ENCODE measurements at places on chromosomes 1 and 21.

GRCh38 chr1:20723159-20723536 is 5.3 kb upstream of the KIF17 start:
- DNase-seq = no peak

- DNase-seq = no peak
Measured at GRCh38 chr1:220528679-220529501, 954 bp downstream of the MARK1 start.

DNA sequence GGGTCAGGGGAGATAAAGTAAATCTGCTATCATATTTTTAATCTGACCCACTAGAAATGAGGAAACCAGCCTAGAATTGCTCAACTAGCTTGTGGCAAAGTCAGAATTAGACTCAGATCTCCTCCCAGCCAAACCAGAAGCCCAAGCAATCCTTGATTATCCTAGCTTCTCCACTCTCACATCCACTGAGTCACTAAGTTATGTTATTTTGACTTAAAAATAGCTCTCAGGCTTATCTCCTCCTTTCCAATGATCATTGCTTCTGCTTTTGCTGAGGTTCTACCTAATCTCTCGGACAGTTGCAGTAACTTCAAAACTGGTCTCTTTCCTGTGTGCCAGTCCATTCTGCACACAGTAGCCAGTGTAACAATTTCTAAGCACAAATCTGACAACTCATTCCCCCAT is 22.9 kb downstream of the OVAAL start:
- no peak for DNase-seq

GRCh38 chr1:205191622-205192021 is 19.9 kb downstream of the DSTYK start:
- DNase-seq = no peak

DNA sequence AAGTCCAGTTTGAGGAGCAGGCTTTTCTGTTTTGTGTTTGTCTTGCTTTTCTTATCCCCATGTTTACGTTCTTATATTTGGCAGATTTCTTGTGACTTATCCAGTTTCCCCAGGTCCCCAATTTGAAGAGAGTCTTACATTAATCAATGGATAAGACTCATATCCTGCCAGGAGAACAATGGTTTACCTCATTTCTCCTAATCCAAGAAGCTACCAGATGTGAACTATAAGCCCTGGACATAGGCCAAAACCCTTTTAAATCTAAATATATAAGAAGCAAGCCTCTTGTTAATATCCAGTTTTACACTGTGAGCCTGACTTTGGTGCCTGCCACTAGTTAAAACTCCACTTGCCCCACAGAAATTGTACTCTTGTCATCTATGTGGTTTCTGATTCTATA is 15.1 kb upstream of the COP1 start:
- DNase-seq = no peak

GRCh38 chr1:156076609-156077429 is 5.4 kb downstream of the MEX3A start:
- no peak for DNase-seq

GRCh38 chr1:232853994-232854797 is 49.0 kb downstream of the MAP10 start:
- DNase-seq = no peak

- no peak for DNase-seq
Measured at GRCh38 chr1:186629341-186629740, 50.9 kb downstream of the PTGS2 start.

DNA sequence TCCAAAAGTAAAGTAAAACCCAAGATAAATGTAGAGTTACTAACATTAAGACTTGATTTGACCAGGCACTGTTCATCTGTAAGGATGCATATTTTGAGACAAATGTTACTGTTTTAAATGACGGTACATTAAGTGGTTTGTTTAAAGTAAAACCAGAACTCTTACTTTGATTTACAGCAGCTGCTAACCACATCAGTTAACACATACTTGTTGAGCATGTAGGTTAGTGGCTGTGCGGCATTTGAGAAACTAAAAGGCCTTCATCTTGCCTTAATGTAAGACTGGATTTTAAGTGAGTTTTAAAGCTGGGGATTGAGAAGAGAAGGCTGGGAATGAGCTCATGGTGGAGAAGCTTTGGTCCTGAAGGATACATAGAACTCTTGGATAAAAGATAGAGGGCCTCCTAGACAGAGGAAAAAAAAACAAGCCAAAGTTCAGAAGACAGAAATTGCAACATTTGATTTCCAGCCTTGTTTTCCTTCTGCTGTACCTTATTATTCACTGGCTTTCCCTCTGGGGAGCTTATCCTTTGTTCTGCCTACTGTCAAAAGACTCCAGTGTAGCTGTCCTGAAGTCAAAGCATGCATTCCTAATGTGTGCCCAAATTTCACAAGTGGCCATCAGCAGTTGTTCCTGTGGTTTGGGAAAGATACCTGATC is 66.6 kb downstream of the MTR start:
- no peak for DNase-seq

- DNase-seq = no peak
Measured at GRCh38 chr1:10237157-10237539, 26.8 kb downstream of the KIF1B start.

- DNase-seq = no peak
Measured at GRCh38 chr1:116950517-116951199, 40.9 kb downstream of the PTGFRN start.

- peak; percentile 38 for DNase-seq
Measured at GRCh38 chr1:217078078-217078690, 355.0 kb upstream of the ESRRG start.

DNA sequence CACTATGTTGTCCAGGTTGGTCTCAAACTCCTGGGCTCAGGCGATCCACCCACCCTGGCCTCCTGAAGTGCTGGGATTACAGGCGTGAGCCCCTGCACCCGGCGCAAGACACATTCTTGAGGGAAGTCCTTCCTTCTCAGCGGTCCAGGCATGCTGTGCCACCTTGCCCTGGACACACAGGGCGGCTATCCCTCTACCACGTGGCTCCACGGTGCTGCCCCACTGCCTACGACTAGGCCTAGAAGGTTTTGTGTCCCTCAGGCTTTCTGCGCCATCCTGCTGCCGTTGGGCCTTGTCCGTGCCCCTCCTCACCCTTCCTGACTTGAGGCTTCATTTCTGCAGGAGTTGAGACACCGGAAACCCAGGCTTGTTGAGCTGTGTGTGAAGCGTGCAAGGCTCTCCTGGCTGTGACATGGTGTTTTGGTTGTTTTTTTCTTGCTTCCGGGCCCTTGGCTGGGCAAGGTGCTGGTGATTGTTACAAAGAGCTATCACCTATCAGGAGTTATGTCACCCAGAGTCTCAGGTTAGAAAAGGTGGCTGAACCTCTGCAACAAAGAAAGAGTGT is 13.9 kb downstream of the C1orf174 start:
- no peak for DNase-seq

DNA sequence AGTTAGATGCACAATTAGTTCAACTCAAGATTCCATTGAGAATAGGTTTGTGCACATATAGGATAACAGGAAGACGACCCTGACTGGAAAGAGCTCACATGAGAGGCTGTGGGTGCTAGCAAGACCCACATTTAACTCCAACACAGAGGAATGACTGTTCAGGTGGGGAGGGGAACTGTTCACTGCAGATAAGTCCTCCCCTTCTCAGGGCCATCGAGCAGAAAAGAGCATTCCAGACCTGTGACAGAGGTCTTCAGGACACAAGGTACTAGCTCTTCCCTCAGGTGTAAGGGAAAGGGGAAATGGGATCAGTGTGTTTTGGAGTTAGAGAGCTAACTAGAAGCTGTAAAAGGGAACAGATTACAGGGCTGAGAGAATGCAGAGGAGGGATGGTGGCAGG is 8.7 kb downstream of the PTGER3 start:
- no peak for DNase-seq

DNA sequence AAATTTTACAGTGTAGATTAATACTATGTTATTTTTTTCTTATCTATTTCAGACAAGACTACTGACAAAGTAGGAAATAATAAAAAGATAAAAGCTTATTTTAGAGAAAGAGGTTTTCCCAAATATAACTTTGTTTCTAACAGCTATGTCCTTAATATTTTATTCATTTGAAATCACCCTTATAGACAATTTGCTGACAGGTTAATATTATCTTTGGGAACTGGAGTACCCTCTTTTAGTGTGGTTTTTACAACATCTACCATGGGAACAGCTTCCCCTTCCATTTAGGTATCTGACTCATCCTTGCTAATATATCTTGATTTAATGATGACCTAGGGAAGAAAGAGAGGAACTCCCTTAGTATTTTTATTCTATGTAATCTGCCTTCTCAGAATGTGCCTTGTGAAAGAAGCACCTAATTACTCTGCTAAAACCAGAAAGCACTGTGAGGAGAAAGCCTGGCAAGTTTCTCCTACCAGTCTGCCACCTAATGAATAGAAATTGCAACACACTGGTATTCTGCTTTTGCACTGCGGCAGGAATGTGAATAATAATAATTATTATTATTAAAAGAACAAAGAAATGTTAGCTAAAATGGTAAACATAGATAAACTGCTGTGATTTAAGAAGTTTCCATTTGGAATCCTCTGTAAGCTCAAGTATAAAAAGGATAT is 192.8 kb downstream of the PDE4B start:
- DNase-seq = no peak

DNA sequence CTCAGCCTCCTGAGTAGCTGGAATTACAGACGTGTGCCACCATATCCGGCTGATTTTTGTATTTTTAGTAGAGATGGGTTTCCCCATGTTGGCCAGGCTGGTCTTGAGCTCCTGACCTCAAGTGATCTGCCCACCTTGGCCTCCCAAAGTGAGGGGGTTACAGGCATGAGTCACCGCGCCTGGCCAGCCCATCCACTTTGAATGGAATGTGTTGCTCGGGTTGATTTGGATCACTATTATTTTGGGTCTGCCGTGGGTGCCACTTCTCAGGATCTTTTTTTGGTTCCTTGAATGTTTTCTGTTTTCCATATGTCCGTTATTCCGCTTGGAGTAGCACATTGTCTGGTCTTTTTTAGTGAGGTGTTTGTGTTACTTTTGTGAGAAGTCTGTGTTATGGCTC is 17.0 kb downstream of the PCNT start:
- DNase-seq = no peak

GRCh38 chr21:45549626-45550463 is 7.6 kb upstream of the SLC19A1 start:
- no peak for DNase-seq

DNA sequence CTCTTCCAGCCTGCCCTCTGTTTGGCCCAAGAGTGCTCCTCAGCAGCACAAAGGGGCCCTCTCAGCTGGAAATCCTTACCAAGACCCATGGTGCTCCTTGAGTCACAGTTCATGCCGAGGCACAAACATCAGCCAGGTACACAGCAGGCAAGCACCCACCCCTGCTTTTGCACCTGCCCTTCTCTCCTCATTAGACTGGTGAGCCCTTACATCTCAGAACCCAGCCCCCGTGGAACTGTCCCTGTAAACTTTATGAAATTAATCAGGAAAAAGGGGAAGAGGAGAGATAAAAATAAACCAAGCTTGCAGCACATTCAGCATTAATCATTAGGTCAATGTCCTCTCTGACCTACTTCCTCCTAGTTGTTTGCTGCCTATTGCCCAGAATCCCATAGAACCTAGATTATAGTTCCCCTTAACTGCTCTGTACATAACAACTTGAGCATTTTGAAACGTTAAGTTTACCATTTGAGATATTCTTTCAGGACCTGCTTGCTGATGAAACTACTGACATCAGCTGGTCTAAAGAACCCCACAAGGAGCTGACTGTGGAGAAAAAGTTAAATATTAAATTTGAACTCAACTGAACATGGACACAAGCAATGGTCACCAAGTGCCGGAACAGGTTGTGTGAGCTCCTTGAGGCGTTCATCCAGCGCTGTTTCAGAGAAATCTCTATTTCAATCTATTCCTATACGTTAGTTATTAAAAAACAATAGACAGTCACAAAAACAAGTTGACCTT is 738.4 kb downstream of the MATN1 start:
- no peak for DNase-seq

- no peak for DNase-seq
Measured at GRCh38 chr1:234525099-234525799, 46.3 kb upstream of the TARBP1 start.

- DNase-seq = no peak
Measured at GRCh38 chr1:57089221-57089620, 123.4 kb upstream of the C8B start.

DNA sequence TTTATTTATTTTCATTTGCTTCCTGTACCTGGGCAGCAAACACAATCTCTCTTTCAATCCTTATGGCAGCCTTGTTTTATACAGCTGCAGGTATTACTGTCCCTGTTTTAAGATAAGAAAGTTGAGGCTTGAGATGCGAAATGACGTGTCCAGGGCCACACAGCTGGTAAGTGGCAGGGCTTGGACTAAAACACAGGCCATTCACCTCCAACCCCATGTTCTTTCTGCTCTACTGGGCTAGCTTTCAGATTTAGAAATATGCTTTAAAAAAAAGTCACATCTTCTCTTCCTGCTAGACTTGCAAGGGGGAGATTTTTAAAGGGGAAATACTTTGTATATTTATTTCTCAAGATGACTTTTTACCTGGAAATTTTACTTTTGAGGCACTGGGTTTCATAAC is 62.8 kb downstream of the CNST start:
- no peak for DNase-seq

- DNase-seq = no peak
Measured at GRCh38 chr1:8831340-8831739, 13.9 kb upstream of the RERE start.

DNA sequence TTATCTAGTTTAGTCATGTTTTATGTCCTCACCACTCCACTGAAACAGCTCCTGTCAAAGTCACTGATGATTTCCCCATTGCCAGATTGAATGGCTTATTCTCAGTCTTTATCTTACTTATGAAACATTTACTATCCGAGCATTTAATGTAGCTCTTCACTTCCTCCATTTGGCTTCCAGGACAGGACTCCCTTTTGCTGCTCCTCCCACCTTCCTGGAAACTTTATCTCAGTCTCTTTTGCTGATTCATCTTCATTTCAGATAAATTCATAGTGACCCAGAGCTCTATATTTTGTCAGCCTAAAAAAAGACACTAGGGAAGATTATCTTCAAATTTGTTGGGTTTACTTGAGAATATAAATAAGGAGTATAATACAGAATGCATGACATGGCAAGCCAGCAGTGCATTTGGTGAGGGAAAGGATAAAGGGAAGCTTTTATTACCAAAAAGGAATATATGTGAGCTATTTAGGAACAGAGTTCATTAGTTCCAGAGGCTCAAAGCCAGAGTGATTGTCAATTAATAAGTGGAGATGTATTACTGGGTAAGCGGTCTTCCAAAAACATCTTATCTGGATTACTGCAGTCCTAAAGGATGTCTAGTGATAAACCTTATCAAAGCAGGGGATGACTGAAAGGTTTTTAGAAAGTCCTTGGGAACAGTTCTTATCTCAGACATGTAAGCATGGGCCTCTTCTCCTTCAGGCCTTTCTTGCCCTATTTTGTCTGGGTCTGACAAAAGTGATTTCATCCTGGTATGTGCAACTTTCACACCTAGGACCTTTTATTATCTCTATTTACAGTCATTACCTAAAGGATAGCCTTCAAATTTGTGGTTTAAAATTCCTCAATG is 25.6 kb downstream of the IL23R start:
- no peak for DNase-seq

- DNase-seq = peak; percentile 21
Measured at GRCh38 chr1:4652631-4653327, 1.6 kb upstream of the AJAP1 start.

- DNase-seq = no peak
Measured at GRCh38 chr1:167373398-167373797, 144.9 kb downstream of the CD247 start.
